ENCODE measurements at places on chromosomes 13 and 19.

- no peak for DNase-seq
Observed at GRCh38 chr13:30448441-30448840, 17.3 kb downstream of the HMGB1 start.

- no peak for DNase-seq
Observed at GRCh38 chr19:7989071-7989575, 16.3 kb downstream of the ELAVL1 start.

- DNase-seq = no peak
Observed at GRCh38 chr13:106103779-106104178, 431.7 kb downstream of the EFNB2 start.

DNA sequence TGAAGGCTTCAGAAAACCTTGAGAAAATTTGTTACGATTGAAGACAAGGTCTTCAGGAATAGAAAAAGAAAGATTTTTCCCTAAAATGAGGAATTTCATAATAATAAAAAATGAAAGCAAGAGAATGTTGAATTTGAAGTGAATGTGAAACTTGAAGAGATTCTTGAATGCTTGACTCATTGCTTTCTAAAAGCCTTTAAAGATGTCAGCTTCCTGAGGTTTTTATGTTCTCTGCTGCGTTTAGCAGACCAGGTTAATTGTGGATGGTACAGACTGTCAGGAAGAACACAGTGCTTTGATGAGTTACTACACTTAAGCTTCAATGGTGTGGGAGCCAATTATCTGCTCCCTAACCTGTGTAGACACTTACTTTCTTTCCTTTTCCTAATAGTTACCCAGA, 96.3 kb upstream of the FNDC3A start:
- DNase-seq = no peak

DNA sequence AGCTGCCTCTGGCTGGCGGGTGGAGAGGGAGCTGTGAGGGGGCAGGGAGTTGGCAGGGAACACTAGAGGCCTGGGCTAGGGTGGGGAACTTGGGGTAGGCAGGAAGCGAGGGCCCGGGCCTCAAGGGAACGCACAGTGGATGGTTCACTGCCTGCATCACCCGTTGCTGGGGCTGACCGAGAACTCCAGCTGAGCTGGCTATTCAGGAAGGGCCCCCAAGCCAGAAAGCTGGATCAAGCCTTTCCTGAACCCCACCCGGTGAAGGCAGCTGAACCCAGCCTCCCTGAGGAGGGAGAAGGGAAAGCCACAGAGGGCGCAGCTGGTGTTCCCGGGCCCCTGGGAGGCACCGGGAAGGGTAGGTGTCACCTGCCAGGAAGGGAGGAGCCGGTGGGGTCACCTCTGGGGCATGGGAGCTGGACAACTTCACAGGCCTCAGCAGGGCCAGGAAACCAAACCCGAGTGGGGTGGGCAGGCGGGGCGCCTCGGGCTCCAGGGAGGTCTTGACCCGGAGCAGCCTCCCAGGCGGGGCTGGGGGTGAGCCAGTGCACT, 13.9 kb downstream of the PALM start:
- DNase-seq = no peak

DNA sequence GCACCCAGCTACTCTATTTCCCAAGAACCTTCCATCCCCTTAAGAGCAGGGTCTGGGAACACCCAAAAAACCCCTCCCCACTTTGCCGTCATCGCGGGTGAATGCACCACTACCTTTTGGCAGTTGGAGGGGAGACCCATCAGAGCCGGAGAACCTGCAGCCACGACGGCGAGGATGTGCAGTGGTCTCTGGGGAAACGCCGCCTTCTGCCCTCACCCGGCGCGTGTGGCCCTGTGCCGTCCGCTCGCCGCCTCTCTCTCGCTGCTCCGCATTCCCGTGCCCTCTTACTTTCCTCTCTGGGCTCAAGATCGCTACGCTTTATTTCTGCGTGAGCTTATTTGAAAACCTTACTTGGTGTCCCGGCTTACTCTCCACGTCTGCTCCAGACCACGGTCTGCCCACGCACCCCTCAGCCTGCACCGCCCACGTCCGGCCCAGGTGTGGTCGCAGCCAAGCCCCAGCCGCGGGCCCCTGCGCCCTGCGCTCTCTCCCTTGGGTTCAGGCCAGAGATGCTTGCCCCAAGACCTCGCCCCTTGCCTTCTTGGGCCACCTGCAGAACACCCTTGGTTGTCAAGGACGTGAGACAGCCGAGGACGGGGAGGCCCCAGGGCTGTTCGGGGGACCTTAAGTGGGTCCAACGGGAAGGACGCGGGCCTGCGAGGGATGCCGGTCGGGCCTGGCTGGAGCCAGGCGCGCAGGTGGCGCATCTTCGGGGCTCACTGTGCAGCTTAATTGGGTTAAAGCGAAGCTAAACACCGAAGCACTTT, 2.0 kb upstream of the MAB21L1 start:
- no peak for DNase-seq

DNA sequence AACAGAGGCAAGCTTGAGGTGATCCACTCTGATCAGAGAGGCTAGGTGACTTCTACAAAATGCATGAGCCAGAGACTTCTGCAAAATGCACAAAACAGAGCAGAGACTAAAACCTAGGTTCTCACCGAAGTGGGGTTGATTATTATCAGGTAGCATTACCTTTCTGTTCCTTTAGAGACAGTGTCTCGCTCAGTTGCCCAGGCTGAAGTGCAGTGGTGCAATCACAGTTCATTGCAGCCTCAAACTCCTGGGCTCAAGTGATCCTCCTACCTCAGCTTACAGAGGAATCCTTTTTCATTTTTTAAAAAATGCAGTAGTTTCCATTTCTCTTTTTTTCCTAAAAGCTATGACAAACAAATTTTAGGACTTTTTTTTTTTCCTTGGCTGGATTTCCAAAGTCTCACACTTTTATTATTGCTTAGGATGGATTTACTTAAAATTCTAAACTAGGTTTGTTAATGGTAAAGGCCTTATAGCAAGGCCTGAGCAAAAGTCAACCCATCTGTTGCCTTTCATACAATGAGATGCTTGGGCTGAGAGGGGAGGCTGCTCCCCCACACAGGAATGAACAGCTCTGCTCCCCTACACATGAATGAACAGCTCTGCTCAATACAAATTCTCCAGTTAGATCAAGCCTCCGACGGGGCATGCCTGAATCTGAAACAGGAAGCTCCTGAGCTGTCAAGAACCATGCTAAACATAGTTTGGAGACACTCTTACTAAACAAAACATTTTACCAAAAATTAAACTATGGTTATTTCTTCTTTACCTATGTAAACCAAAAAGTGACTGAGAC, 18.8 kb upstream of the TNFRSF19 start:
- DNase-seq = no peak

Data from stimulated activated CD8-positive, alpha-beta memory T cell treated with anti-CD3 and anti-CD28 coated beads, Interleukin-4, amount 100 ng/mL, for 1 hour (primary cell).